WTC11 (cell line): ENCODE measurements at places on chromosomes 12 and 14.

DNA sequence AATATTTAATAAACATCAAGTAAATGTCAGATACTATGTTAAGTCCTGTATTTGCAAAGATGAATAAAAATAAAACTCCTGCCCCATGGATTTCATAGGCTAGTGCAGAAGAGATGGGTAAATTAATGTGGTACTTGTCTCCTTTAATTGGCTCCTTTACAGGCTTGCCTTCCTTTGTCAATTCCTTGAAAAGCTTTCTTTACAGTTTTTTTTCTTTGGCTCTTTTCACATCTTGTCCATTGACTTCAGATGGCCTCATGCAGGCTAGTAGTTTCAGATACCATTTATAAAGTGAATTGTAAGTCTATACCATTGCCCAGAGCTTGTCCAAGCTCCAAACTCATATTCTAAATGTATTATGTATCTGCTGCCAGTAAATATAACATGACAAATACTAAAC, 128.7 kb upstream of the GARIN2 start:
- DNase-seq, result no peak

- DNase-seq, result no peak
Measured at GRCh38 chr14:66293533-66294105, 192.6 kb upstream of the CCDC196 start.

DNA sequence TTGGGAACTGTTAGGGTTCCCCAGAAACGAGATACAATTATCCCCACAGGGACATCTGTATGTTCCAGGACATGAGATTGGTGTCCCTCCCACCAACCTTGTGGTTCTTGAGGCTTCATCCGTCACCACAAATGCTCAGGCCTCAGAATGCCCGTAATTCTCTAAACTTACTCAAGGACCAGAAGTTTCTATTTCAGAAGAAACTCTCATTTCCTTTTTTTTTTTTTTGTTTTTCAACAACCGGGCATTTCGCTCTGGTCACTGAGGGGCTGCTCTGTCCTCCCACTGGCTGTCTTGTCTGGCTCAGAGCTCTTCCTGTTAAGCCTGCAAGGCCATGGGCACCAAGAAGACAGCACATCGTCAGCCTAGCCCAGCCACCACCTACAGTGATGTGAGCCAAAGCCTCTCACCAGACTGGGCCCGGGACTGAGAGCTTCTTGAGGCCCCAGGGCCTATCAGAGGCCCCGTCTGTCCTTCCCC, 36.2 kb downstream of the VDR start:
- DNase-seq, result no peak

GRCh38 chr12:54387114-54387467, 2.6 kb upstream of the ZNF385A start:
- no peak for DNase-seq

DNA sequence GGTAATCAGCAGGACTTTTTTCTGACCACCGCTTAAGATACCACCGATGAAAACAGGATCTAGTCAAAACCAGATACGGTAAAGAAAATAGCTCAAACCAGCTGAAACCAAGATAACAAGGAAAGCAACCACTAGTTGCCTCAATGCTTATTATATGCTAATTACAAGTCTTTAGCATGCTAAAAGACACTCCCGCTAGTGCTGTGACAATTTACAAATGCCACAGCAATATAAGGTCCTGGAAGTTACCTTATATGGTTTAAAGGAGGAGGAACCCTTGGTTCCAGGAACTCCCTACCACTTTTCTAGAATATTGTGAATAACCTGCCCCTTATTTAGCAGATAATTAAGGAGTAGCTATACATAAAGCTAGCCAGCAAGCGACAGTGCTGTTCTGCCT, 976.4 kb upstream of the SEL1L start:
- no peak for DNase-seq

DNA sequence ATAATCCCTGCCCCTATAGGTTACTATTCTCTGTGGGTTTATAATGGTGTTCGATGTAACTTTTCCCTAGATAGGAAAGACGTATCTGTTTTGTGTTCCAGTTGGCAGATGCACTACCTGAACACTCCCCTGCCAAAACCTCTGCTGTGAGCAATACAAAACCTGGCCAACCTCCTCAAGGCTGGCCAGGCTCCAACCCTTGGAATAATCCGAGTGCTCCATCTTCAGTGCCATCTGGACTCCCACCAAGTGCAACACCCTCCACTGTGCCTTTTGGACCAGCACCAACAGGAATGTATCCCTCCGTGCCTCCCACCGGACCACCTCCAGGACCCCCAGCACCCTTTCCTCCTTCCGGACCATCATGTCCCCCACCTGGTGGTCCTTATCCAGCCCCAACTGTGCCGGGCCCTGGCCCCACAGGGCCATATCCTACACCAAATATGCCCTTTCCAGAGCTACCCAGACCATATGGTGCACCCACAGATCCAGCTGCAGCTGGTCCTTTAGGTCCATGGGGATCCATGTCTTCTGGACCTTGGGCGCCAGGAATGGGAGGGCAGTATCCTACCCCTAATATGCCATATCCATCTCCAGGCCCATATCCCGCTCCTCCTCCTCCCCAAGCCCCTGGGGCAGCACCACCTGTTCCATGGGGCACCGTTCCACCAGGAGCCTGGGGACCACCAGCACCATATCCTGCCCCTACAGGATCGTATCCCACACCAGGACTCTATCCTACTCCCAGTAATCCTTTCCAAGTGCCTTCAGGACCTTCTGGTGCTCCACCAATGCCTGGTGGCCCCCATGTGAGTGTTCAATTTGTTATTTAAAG, 11.3 kb downstream of the MAPK1IP1L start:
- no peak for DNase-seq

GRCh38 chr12:124523071-124523470, 44.3 kb downstream of the NCOR2 start:
- no peak for DNase-seq

- no peak for DNase-seq
Measured at GRCh38 chr12:65367396-65367795, 88.9 kb downstream of the MSRB3 start.

GRCh38 chr12:62301799-62302133, 41.6 kb downstream of the USP15 start:
- DNase-seq, result no peak

DNA sequence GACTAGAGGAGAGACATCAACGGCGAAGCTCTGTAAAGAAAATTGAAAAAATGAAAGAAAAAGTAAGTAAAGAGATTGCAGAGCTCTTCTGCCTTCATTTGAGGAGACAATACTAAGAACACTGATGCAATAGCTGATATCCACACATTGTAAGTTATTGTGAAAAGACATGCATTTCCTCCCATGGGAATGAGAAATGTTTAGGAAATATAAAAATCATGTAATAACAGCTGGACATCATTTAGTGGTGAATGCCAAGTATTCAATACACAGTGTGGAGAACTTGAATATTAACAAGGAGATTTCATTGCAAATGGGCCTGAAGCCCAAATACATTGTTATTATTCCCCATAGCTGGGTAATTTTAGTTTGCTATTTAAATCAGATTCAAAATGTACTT, 179.2 kb downstream of the KICS2 start:
- DNase-seq, result no peak

- DNase-seq, result no peak
Measured at GRCh38 chr12:129727100-129727499, 176.7 kb downstream of the TMEM132D start.

DNA sequence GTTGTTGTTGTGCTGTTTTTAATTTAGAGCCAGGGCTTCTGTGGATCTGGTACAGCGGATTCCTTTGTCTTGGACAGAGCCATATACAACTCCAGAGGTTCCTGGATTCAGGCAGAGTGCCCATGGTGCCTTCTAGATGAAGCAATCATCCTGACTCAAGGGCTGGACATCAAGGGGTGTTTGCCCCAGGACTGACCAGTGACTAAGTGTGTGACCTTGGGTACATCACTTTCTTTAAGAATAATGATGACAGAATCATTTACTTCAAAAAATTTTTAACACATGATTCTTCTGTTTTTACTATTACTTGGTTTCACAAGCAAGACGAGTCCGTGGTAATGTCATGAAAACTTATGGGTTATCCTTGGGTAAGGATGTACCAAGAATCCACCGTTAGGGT, 397.3 kb downstream of the ZFP36L1 start:
- no peak for DNase-seq

DNA sequence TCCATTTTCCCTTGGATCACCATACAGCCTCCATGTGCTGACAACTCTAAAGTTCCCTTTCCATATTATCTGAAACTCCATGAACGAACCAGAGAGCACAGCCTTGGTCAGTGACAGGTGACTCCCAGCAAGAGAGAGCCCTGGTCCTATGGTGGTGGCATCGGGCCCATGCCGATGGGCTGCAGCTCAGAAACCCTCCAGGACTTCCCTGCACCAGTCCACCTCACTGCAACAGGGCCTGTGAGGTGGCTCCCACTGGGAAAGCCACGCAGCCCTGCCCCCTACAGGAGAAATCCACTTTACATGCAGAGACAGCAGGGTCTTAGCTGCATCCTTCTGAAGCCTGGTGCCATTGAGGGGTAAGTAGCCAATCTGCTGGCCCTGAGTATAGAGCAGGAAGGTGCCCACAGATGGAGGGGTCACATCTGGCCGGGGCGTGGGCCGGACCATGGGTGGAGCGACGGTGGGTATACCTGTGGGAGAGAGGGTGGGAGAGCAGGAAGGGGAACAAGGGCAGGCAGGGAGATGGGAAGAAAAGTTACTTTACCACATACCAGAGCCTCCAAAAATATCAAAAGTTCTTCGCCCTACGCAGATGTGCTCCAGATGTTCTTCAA, 24.7 kb downstream of the RTRAF start:
- DNase-seq, result peak; percentile 57

DNA sequence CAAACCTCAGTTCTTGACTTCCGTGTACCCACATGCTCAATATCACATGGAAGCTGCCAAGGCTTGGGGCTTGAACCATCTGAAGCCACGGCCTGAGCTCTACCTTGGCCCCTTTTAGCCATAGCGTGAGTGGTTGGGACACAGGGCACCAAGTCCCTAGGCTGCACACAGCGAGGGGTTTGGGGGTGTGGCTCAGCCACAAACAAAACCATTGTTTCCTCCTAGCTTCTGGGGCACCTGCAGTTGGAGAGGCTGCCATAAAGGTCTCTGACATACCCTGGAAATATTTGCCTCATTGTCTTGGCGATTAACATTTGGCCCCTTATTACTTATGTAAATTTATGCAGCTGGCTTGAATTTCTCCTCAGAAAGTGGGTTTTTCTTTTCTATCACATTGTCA, 628.6 kb downstream of the NRXN3 start:
- peak; percentile 12 for DNase-seq

GRCh38 chr12:121713257-121713777, 765 bp downstream of the TMEM120B start:
- no peak for DNase-seq

DNA sequence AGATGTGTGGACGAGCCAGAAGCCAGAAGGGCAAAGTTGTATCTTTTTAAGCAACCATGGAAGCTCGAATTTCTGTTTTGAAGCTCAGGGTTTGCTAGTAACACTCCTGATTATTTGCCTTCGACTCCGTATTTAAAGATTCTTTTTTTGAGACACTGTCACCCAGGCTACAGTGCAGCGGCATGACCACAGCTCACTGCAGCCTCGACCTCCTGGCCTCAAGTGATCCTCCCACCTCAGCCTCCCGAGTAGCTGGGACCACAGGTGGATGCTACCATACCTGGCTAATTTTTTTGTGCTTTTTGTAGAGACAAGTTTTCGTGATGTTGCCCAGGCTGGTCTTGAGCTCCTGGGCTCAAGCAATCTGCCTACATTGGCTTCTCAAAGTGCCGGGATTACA, 18.7 kb upstream of the OASL start:
- no peak for DNase-seq
